ENCODE measurements at places on chromosomes 6 and 20.
A peak's percentile ranks its signal among the peaks of the same experiment; 100 is the strongest.

DNA sequence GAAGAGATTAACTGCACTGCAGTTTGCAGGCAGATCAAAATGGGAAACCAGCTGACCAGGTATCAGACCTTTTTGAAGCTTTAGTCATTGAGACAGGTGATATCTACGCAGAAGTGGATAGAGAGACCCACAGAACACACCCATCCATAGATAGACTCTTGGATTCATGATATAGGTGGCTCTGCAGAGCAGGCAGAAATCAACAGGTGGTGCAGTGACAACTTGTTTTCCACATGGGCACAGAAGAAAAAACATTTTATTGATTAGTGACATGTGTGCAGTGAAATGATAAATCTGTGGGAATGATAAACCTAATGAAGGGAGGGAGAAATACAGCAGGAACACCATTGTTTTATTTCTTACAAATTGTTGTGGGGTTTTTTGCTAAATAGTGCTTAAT lies 45.2 kb downstream of the NUDT3 start:
- DNase-seq = no peak

GRCh38 chr6:14259594-14260152 lies 142.1 kb downstream of the CD83 start:
- DNase-seq = no peak

DNA sequence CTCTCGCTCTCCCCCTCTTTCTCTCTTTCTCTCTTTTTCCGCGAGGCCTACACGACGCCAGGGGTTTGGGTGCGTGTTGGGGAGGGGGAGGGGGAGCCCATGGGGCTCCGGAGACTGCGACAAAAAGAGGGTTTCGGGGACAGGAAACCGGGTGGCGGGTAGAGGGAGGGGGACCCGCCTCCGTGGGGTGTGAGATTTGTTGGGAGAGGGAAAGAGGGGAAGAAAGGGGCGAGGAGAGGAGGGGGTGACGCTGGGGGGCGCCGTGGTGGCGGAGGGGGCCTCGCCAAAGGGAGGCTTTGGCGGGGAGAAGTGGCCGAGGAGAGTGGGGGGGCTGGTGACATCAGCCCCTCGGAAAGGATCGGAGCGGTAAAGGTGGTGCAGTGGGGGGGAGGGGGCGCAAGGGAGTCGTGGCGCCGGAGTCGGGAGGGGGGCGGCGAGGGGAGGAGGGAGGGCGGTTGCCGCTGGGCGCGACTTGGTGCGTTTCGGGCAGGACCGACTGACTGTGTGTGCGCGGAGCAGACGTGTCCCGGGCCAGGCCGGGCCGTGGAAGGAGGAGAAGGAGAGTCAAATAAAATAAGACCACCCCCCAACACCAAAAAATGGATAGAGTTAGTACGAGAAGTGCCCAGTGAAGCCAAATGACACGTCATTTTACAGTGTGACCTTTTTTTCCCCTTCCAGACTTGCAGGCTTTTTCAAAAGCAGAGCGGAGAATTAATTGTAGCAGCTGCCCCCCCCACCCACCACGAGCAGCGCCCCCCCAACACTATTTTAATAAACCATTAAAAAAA lies 39.8 kb downstream of the GNAS start:
- DNase-seq = peak; percentile 72

GRCh38 chr6:49772285-49772684 lies 14.8 kb downstream of the PGK2 start:
- DNase-seq = no peak

DNA sequence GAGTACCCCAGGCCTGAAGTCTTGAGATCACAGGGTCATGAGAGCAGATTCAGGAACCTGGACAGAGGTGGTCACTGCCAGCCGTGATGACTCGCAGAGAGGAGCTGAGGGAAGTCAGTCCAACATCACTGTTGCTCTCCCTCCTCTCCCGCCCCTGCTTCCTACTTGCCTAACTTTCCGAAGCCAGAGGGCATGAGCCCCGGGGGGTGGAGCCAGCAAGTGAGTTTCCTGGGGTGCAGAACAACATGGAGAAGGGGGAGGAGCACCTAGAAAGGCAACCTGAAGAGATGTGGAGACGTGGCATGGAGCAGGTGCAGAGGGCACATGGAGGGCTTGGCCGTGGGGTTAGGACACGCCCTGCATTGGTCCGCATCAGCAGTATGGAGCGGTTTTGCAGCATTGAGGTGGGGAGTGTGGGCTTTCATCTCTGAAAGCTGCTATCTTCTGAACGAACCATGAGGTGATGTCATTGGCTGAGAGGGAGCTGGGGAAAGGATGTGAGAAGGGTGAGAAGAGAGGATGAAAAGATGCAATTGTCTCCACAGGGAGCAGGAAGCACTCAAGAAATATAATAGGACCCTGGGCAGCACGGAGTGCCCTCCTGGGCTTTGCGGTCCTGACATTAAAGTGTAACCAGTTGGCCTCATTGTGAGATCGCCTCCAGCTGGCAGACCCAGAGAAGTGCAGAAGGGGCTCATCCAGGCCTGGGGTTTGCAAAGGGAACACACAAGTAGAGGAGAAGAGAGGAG lies 25.0 kb downstream of the GDAP1L1 start:
- no peak for DNase-seq

GRCh38 chr20:41167118-41167470 lies 29.8 kb downstream of the PLCG1 start:
- DNase-seq = no peak

- DNase-seq = no peak
These were observed 616.9 kb upstream of the MAN1A1 start for GRCh38 chr6:119966484-119966883.

DNA sequence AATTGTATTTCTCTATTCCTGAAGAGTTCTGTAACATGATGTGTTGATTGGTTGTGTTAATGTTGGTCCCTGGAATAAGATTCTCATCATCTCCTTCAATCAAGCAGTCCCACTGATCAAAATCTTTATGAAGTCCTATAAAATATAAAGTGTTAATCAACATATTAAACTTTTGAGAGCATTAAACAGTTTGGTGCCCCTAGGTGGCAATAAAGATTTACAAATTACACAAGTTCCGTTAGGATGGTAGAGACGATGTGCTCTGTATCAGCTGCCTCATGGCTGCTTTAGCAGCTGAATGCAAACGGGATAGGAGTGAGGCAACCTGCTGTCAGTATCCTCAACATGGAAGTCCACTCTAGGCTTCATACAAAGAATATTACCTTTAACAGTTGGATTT lies 16.9 kb downstream of the TDRD6 start:
- no peak for DNase-seq

DNA sequence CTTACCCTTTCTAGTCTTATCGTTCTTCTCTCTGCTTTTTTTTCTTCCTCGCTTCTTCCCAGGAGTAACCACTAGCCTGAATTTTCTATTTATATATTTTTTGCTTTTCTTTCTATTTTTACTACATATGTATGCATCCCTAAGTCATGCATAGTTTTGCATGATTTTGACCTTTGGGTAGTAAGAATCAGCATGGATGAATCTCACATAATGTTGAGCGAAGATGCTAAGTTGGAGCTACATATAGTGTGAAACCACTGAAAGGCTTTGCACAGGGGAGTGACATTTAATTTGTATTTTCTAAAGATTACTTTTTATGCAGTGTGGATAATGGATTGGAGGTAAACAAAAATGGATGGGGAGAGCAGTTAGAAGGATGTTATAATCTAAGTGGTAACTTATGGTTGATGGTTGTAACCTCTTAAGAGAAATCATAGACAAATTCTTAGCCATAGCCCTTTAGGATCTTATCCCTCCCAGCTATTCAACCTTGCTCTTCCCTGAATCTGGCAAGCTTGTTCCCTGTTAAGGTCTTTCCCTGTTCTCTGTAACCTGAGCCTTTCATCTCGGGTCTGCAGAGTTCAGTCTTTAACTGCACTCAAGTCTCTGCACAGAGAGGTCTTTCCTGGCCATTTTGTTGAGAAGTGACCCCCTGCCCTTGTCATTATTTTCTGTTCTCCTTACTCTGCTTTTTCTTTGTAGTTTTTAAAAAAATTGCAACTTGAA lies 18.0 kb downstream of the PEX7 start:
- DNase-seq = no peak

- peak; percentile 35 for DNase-seq
These were observed 54.3 kb upstream of the STX16 start for GRCh38 chr20:58596750-58597248.

- DNase-seq = no peak
These were observed 1085.6 kb downstream of the KIF16B start for GRCh38 chr20:15487682-15488081.

GRCh38 chr20:57670288-57671071 lies 39.3 kb downstream of the PMEPA1 start:
- no peak for DNase-seq

GRCh38 chr6:136753624-136754023 lies 38.7 kb downstream of the MAP3K5 start:
- no peak for DNase-seq

DNA sequence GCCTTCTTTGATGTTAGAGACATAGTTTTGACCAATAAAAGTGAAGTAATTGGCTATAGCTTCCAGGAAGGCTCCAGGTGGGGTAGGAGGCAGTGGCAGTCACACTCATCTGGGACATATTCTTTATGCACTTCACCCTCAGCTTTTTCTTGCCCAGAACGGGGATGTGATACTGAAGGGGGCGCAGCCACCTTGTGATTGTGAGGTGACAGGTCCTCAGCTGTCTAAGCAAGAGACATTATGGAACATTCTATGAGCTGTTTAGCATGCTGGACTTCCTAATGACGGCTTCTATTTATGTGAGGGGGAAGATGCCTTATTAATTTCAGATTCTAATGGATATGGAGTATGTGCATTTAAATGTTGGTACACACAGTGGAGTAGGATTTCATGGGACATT lies 151.3 kb upstream of the ZFP64 start:
- no peak for DNase-seq

DNA sequence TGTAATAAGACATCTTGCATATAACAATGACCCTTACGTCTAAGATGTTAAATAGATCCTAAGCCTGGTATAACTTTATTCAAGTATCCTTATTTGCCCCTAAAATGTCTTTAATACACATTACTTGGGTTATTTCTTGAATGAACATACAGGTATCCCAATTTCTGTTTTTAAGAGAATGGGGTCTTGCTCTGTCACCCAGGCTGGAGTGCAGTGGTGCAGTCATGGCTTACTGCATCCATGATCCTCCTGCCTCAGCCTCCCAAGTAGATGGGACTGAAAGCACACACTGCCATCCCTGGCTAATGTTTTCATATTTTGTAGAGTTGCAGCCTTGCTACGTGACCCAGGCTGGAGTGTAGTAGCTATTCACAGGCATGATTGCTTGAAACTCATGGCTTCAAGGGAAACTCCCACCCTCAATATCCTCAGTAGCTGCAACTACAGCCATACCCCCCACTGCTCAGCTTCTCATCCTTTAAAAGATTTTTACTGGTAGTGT lies 10.4 kb upstream of the ZNFX1 start:
- DNase-seq = no peak

GRCh38 chr20:389220-389619 lies 8.7 kb downstream of the TRIB3 start:
- no peak for DNase-seq

DNA sequence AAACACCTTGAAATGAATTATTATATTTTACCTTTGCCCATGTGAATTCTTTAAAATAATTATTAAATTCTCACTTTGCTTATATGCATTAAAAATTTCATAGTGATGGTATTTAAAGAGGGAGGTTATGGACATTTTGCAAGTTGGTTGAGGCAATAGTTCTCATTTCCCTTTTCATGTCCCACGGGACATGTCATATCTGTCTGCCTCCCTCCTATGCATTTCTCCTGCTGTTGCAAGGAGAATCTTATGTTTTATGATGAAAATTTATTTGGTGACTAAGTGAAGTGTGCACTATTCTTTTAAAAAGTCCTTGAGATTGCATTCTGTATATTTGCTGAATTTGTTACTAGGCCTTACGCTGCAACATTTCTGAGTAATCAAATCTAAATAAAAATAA lies 67.2 kb downstream of the UTRN start:
- peak; percentile 44 for DNase-seq

GRCh38 chr20:19501476-19502115 lies 256.5 kb upstream of the RIN2 start:
- no peak for DNase-seq

DNA sequence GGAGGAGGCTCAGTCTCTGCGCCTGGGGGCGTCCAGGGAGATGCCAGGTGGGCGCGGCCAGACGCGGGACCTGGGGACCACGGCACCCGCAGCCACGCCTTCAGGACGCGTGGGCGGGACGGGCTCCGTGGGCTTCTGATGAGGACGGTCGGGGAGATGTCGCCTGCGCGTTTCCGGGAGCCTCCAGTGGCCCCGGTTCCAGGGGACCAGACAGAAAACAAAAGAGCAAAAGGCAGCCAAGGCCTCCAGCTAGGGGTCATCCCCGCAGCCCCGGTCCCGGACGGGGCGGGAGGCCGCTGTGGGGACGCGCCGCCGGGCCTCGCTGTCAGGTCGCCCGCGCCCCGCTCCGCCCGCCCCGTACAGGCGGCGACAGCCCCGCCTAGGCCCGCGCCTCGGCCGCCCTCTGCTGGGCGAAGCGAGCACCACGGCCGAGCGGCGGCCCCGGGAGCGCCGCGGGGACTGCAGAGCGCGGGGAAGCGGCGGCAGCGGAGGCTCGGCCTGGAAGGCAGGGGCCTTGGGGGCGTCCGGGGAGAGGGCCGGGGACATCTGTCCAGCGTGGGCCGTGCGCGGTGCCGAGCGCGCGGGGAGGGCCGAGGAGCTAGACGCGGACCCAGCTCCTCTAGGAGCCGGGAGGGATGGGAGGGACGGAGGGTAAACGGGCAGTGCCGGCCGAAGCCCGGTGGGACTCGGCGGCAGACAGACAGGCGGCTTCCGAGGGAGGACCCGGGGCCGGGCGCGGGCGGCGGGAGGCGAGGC lies 48.7 kb downstream of the TMEM242 start:
- DNase-seq = peak; percentile 76

DNA sequence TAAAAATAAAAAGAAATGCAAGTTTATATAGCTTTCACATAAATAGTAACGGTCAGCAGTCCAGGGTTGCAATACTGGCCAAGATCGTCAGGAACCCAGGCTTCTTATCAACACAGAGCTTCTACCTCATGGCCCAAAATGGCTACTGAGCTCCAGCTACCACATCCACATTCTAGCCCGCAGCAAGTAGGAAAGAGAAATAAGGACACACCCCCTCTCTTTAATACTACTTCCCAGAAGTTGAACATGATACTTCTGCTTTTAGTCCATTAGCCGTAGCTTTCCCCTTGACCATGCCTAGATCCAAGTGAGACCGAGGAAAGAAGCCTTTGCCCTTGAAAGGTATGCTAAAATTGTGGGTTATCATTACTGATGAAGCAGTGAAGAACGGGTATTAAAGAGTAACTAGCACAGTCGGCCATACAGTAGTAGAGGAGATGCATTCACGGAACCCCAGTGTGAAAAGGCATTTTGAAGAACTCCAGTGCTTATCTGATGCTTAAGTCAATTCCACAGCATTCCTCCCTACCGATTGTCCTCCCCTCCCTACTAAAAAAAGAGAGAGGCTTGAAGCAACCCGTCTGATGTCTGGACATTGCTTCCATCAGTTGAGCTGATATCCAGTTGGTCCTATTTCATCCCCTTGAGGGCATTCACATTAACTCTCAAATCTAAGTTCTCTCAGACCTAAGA lies 226.9 kb upstream of the RREB1 start:
- no peak for DNase-seq

- DNase-seq = no peak
These were observed 57.6 kb downstream of the NRSN1 start for GRCh38 chr6:24183584-24183983.

Data from fibroblast of skin of scalp (primary cell).